ENCODE measurements at places on chromosomes 11 and 22.

- DNase-seq, result no peak
Observed at GRCh38 chr22:37310815-37311595, 28.7 kb downstream of the CYTH4 start.

GRCh38 chr11:61513143-61513765, 4.7 kb downstream of the LRRC10B start:
- DNase-seq, result peak; percentile 40

DNA sequence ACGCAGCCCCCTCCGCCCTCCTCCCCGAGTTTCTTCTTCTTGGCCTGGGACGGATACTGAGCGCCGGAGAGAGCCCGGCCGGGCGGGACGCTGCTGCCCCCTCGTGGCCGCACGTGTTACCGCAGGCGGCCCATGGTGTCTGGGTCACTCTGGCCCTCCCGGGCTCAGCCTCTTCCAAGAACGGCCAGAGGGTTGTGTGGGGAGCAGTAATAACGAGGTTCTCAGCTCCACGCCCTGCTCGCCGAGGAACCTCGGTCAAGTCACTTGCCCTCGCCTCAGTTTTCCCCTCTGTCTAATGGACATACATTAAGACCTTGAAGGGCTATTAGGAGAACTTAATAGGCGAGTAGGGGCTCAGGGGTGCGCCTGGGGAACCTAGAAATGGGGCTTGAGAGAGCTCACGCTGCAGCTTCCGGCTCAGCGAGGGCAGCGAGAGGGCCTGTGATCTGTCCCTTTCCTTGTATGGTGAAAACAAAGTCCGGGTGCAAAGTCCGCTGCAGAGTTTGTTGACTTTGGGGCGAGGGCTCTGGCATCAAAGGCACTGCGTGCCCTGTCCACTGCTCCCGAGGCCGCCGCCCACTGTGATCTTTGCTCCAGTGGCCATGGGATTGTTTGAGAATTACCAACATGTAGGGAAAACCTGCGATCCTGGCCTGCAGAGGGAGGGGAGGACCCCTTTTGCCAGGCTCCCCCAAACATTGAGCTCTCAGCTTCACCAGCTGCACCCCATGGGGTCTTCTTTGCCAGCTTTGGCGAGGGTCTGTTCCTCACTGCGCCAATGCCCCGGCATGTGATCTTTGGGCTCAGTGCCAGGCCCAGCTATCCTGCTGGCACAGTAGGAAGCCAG, 14.4 kb upstream of the LRP5 start:
- peak; percentile 82 for DNase-seq

GRCh38 chr22:25057013-25057881, 104.7 kb downstream of the KIAA1671 start:
- peak; percentile 86 for DNase-seq

GRCh38 chr22:38631724-38632123, 24.5 kb downstream of the FAM227A start:
- DNase-seq, result no peak

DNA sequence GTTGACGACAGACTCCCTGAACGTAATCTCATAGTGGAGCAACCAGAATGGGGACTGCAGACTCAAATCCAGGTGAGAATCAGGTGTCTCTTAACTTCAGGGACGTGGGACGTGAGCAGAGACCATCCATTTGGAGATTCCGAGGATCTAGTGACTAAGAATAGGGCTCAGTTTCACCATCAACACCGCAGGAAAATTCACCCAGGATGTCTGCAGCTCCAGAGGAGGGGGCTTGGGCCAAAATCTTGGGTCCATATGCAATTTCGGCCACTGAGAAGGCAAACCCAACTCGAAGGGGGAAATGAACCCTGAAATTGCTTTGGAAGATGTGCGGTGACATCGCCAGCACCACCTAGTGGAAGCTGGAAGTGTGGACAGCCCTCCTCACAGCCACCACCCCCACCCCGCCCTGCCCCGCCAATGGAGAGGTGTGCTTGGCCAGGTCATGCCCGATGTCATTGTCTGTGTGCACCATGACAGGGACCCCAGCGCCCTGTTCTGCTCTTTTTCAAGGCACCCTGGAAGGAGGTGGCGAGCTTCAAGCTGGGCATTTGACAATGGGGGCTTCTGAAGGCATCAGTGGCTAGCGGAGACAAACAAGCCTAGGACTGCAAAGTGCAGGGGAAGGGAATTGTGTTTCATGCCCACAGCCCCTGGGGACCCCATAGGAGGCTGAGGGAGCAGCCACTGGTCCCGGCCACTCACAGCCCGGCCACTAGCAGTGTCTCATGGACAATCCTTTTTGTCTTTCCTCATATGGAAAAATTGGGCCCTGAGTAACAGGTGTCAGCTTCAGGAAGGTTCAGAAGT, 24.8 kb downstream of the APOL1 start:
- peak; percentile 60 for DNase-seq

DNA sequence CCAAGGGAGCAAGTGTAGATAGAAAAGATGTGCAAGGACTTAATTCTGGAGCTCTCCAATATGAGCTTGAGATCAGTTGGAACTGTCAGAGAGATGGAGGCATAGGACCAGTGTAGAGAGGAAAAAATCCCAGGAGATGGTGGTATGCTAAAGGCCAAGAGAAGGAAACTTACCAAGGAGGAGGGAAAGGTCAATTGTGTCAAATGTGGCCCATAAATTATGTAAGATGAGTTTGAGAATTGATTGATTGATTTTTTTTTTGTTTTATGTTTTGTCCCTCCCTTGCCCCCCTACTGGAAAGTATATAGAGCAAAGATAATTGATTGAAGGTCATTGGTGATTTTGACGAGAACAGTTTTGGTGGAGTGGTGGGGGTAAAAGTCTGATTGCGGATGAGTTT, 2.8 kb upstream of the USP2 start:
- no peak for DNase-seq

GRCh38 chr11:75242722-75243600, 2.4 kb downstream of the TPBGL start:
- DNase-seq, result peak; percentile 15

DNA sequence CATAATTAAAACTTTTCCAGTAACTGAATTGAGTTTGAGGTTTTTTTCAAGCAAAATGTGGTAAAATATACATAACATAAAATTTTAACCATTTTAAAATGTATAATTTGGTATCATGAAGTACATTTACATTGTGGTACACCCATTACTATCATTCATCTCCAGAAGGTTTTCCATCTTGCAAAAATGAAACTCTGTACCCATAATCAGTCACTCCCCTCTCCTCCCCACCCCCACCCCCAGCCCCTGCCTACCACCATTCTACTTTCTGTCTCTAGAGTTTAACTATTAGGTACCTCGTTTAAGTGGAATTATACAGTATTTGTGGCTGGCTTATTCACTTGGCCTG, 63.7 kb downstream of the MICAL2 start:
- DNase-seq, result no peak

- DNase-seq, result no peak
Observed at GRCh38 chr11:96339706-96340554, 3.1 kb downstream of the MAML2 start.

GRCh38 chr11:110445437-110445836, 15.7 kb downstream of the FDX1 start:
- no peak for DNase-seq

GRCh38 chr11:60767388-60767811, 10.7 kb downstream of the MS4A15 start:
- no peak for DNase-seq

- DNase-seq, result peak; percentile 31
Observed at GRCh38 chr11:12318791-12319438, 58.5 kb upstream of the PARVA start.

DNA sequence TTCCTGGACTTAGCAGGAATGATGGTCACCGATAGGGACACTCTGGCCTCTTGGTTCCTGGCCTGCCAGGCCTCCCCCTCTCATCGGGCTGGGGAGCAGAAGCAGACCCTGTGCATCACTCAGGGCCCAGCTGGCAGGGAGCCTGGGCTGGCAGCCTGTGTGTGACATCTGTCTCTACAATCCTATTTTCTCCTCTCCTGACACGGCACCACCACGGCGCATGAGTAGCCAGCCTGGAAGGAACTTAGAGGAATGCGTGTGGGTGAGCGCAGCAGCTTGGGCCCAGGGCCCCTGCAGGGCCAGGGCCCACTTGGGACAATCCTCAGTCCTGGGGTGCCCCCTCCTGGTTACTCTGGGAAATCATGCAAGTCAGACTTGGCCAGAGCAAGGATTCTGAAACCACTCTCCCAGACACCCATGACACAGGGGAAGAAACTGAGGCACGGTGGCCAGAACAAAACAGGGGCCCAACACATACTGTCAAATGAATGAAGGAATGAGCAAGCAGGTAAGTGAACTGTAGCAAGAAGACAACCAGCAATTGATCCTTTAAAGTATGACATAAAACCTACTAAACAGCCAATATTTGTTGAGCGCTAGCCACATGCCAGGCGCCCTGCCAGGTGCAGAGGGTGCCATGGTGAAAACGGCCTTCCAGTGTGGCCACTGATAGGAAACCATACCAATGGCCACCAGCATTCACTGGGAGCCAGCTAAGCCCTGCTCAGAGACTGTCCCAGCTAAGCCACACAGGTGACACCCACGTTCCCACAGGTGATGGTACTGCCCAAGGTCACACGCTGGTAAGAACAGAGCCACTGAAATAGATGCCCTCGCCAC, 13.3 kb downstream of the RSPH14 start:
- DNase-seq, result peak; percentile 91

GRCh38 chr22:46416520-46416871, 81.0 kb downstream of the TRMU start:
- no peak for DNase-seq

DNA sequence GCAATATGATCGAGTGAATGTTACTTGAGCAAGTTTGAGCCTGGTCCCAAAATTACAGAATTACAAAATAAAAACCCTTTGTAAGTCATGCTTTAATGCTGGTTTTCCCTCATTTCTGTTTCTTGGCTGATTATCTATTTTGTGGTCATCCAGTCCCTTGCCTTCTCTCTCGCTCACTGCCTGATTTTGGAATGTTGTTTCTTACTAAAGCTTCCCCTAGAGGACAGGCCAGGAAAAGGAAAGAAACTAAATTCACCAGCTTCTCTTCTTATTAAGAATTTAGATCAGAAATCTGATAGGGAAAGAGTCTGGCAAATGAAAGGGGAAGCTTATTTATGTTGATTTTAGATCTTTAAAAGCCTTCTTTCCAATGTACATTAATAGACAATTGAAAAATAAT, 16.6 kb upstream of the BDNF start:
- DNase-seq, result no peak
